ENCODE measurements at places on chromosomes 16 and 17.

DNA sequence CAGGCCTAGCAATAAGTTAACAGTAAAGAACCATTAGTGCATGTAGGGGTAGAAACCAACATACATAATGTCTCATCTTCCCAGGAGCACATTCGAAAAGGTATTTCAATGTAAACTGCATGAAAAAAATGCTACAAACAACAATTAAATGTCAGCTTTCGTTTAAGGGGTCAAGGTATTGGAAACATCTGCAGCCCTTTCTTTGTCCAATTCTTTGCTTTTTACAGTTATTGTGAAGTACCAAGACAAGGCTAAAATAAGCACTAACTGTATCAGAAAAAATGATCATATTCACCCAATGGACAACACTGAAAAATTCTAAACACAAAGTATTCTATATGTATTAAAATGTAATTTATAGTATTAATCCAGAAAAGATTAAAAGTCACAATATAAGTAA lies 37.9 kb downstream of the GPATCH8 start:
- DNase-seq: no peak

- DNase-seq: no peak
Measured at GRCh38 chr16:57133886-57134285, 41.5 kb downstream of the CPNE2 start.

GRCh38 chr17:16486373-16487250 lies 5.4 kb downstream of the LRRC75A start:
- DNase-seq: peak; percentile 27

- DNase-seq: no peak
Measured at GRCh38 chr17:179066-179432, 2.4 kb downstream of the DOC2B start.

DNA sequence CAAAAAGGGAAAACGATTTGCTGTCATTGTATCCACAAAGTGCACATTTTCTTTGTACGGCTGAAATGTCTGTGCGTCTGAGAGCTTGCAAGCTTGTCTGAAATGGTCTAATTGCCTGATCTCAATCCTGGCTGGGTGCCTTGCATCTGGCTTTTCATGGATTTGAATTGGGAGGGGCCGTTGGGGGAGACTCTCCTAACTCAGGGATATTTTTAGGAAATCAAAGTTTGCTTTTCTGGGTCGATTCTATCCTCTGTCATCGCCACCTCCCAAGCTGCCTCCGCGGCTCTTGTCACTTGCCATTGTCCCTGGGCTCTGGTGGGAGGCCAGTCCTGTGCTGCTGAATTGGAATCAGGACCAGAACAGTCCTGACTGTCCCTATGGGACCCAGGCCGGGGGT lies 33.3 kb upstream of the MGAT5B start:
- no peak for DNase-seq

Data from HFF-Myc (cell line).